ENCODE measurements at places on chromosomes 1 and 21.
A peak's percentile ranks its signal among the peaks of the same experiment; 100 is the strongest.

DNA sequence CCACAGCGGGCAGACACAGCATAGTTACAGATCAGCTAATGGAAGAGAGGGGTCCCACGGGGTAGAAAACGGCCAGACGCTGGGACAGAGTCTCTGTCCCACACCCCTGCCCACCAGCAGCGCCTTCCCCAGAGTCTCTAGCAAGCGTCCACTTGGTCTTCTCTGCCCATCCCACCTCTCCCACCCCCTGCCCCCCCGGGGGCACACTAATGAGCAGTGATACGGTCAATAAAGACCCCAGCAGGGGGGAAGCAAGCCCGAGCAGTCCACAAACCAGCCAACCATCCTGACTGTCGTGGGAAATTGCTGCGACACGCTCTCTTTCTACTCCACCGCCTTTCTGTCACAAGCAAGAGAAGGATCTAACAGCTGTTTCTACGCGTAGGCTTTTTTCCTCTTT, 374.7 kb downstream of the NPHP4 start:
- no peak for DNase-seq

DNA sequence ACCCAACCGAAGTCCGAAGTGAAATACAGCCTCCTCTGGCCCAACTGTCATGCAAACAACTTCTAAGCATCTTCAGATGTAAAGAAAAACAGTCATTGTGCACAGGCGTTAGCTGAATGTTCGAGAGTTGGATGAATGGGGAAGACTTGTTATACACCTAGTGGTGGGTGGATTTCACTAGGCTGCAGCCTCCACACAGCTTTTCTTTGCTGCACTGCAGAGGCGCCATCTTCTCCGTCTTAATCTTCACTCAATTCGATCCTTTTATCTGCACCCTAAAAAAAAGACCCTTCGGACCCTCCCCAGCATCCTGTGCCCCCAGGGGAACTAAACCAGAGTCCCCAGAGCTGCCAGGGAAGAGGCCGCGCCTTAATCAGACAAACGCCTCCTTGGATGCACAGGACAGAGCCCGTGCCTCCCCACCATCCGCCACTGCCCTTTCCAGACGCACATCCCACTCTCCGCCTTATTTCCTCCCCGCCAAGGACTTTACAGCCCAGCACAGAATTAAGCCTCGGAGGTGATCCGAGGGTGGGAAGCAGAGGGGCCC, 1.4 kb downstream of the APP start:
- DNase-seq: peak; percentile 66

- no peak for DNase-seq
These were observed 476.5 kb upstream of the VAMP3 start for GRCh38 chr1:7294636-7295035.

DNA sequence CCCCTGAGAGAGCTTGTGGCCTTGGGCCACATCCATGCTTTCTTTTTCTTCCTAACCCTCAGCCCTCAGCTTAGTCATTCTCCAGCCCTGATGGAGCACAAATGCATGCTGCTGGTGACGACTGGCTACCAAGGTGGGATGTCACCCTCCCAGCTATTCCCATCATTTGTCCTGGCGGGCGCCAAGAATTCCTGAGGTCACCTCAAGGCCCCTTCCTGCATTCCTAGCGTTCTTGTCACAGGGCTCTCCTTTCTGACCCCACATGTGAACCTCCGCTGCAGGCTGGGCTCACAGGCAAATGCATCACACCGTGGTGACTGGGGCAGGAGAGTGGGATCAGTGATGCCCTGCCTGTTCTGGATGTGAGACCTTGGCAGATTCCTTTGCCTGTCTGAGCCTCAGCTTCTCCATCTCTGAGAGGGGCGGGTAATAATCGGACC, 53.4 kb upstream of the IFFO2 start:
- DNase-seq: no peak

DNA sequence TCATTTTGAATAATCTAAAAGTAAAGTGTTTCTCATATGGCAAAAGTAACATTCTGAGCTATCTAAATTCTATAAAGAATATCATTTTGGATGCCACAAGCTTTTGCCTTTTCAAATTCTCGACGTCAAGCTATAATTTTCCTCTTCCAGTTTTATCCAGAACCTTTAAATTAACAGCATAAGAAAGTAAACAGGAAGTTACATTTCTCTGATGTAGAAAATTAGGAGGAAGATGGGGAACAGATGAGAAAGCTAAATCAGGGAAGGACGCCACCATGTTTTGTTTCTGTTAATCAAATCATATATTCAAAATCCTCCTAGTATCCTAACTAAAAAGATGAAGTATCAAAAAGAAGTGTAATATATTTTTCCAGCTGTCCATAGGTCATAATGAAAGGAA, 8.8 kb upstream of the CAMSAP2 start:
- no peak for DNase-seq

DNA sequence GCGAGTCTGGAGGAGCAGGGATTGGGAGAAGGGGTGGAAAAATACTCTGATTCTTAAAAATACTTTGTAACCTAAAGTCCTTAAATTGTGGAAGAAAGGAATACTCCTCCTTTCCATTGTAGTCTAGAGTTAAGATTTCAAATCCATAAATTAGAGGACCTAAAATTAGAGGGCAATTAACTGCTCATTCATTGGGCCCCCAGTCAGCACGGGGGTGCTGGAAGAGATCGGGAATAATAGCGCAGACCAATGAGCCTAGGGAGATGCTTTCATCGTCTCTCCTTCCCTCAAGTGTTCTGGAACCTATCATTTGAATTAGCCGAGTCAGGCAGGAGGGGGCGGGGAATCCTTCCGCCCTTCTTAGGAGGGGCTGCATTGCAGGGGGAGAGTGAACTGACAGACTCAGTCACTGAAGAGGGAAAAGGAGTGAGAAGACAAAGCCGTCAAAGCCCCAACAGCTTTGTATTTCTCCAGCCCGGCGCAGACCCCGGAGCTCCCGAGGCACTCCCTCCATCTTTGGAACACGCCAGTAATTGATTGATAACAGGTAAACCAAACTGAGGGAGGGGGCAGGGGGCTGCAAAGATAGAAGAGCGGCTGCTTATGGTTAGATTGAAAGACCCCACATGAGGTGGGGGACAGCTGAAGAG, at the start of gene MLLT11:
TSS of gene MLLT11 (plus strand) at position 391 of the 650 bp plus-strand sequence. CDS start 6,828 bp downstream, outside the sequence.
- DNase-seq: peak; percentile 88

DNA sequence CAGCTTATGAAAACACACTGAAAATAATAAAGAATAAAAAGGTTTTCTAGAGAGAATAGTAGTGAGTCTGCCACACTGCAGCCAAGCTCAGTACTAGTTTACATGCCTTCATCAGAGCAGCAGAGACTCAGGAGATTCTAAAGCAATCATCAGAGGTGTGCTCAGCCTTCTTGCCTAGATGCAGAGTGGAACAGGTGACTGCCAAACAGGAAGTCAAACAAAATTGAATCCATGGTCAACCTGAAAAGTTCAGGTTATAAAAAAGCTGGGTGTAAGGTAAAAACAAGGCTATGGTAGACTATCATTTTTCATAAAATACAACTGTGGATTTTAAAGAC, 165.3 kb upstream of the C1orf105 start:
- no peak for DNase-seq

DNA sequence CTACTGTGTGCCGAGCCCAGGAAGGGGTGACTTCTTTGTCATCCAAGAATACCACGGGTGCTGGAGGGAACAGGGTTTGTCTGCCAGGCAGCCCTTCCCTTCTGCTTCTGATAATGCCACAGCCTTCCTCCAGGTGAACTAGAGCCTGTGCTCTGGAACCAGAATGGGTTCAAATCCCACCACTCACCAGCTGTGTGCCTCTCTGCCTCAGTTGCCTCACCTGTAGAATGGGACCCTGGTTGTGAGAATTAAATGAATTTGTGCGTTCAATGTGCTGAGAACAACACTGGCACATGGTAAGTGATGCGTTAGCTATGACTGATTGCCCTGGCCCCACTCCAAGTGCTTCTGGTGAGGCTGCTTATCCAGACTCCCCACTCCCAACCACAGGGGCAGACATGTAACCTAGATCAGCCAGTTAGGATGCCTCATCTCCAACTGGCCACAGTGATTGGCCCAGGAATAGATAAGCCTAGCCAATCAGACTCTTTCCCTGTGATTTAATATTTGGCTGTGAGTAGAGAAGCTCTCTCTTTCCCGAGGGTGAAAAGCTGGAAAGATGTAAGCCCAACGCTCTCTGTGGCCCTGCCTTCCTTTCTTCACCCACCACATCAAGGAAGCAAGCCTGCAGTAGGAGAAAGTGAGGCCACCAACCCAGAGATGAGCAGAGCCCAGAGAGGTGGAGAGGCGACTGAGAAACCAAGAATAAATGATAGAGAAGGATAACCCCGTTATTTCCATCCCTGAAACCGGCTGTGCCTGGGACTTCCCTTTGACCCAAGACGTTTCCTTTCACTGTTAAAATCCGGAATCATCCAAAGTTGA, 20.8 kb upstream of the LAPTM5 start:
- DNase-seq: no peak

DNA sequence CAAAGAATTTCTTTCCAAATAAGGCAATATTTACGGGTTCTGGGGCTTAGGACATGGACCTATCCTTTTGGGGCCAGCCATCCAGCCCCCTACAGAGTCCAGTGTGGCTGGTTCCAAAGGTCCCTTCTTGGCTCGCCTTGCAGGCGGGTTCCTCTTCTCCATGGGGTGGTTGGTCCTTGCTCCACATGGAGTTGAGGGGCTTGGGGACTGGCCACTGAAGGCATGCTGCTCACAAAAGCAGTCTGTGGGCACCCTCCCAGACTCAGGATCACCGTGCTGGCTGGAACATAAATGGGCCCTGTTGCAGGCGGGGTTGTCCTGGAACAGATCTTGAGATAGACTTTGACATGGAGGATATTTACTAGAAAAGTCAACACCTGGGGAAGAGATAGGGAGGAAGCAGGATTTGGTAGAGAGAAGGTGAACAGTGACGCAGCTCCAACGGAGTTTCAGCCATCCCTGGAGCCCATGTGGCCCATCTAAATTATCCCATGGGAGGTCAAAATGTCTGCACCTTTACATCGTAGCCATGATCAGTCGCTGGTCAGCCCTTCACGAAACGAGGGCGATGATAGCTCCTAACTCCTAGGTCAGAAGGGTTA, 39.1 kb upstream of the LRP8 start:
- no peak for DNase-seq

DNA sequence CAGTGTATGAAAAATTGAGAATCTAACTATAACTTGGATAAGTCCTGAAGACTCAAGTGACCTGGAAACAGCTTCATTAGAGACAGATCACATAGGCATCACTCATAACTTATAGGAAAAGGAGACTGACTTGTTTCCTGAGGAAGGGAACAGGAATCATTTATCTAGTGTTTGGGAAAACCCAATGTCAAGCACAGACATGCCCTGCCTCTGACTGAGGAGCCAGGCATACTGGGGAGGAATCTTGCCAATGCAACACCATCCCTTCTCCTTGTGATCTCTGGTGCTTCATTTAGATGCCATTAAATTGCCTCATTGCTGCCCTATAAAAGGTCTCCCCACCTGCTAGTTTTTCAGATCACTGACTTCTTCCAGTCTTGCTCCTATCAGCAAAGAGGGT, 10.3 kb downstream of the LCE4A start:
- DNase-seq: no peak

DNA sequence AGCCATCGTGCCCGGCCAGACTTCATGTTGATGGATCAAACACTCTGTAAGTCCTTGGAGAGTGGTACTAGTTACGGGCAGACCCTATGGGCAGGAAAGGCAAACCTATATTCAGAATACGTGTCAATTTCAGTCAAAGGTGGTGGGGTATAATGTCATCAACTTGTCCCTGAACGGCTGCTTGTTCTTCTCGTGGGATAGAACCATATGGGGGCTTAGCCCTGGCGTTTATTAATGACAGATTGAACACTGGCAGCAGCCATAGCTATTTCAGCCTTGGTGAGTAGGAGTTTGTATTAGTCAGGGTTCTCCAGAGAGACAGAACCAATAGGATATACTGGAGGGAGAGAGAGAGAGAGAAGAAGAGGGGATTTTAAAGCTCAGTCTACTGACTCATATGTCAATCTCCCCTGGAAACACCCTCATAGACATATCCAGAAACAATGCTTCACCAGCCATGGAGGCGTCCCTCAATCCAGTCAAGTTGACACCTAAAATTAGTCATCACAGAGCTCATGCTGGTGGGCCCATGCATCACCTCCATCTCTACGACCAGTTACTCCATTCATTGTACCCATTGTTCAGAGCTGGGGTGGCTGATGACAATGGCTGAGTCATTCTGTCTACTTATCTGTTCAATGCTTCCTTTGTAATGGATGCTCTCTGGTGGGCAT, 16.1 kb upstream of the AQP10 start:
- DNase-seq: no peak

GRCh38 chr1:78549891-78550290, 59.1 kb downstream of the PTGFR start:
- DNase-seq: no peak

DNA sequence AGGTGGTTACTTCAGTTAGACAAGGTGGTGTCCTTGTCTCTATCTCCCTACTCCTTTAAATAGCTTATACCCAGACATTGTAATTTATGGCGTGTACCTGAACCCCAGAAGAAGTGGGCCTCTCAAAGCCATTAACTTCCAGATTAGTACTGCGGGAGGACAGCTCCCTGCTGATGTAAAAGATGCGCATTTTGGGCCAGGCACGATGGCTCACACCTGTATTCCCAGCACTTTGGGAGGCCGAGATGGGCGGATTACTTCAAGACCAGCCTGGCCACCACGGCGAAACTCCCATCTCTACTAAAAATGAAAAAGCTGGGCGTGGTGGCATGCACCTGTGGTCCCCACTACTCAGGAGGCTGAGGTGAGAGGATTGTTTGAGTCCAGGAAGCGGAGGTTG, 15.0 kb upstream of the PLEKHM2 start:
- DNase-seq: no peak

DNA sequence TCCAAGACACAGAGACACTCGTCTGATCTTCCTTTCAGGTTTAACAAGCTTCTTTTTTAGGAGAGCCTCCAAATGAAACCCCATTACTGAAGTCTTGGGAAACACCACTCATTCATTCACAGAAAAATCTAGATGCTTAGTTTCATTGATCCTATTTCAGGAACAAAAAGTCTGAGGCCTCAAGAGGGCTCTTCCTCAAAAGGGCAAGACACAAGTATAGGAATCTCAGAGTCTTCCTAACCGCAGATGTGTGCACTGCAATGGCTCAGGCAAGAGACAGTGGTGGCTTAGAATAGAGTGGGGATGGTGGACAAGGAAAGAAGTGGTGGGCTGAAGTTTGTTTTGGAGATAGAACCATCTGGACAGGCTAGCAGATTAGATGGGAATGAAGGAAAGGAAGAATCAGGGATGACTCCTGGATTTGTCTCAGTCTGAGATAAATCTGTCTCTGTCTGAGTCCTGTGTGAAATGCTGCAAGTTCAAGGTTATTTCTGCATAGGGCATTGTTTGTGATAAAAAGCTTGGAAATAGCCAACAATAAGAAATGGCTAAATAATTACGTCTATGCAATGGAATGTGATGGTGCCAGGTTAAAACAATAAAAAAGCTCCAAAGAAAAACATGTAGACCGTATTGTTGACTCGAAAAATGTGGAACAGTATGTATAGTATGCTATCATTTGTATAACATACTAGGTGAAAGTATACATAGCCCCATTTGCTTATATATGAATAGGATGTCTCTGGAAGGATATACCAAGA, 8.9 kb upstream of the CTSE start:
- no peak for DNase-seq

- no peak for DNase-seq
These were observed 9.4 kb upstream of the FMO3 start for GRCh38 chr1:171081314-171081753.

GRCh38 chr1:23470282-23471070, 13.5 kb downstream of the ASAP3 start:
- DNase-seq: peak; percentile 87

Data from right hindlimb (tissue), 1 donor.